ENCODE measurements at places on chromosomes 16 and 17.

- DNase-seq, result no peak
These were observed at the start of gene AOC3 for GRCh38 chr17:42850954-42851353. AOC3 (plus strand) TSS chr17:42851199; CDS start chr17:42851344, 145 bp downstream.

GRCh38 chr17:30780343-30780742 is 44.1 kb downstream of the CRLF3 start:
- no peak for DNase-seq

GRCh38 chr17:8701221-8701620 is 43.4 kb downstream of the CCDC42 start:
- DNase-seq, result no peak

DNA sequence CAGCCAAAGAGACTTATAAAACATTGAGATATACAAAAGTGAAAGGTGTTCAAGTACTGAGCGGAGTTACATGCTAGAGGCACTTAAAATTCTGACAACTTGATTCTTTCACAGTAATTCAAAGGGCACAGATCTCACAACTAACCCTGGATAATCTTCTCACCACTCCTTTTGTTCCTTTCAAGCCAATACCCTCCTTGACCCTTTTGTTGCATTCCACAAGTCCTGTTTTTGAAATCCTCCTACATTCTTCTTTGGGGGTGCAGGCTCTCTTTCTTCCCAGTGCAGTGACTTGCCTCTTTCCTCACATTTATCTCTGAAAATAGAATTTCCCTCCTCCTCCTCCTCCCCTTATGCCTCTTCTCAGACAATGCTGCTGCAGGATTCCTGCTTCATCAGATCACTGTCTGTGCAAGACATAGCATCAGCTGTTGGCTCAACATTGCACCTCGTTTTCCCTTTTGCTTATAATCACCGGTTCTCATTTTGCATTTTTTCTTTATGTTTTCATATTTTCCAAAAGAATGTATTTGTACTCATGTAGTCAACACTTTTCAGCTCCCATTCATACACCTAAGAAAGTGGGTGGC is 199.3 kb downstream of the CDH8 start:
- no peak for DNase-seq

DNA sequence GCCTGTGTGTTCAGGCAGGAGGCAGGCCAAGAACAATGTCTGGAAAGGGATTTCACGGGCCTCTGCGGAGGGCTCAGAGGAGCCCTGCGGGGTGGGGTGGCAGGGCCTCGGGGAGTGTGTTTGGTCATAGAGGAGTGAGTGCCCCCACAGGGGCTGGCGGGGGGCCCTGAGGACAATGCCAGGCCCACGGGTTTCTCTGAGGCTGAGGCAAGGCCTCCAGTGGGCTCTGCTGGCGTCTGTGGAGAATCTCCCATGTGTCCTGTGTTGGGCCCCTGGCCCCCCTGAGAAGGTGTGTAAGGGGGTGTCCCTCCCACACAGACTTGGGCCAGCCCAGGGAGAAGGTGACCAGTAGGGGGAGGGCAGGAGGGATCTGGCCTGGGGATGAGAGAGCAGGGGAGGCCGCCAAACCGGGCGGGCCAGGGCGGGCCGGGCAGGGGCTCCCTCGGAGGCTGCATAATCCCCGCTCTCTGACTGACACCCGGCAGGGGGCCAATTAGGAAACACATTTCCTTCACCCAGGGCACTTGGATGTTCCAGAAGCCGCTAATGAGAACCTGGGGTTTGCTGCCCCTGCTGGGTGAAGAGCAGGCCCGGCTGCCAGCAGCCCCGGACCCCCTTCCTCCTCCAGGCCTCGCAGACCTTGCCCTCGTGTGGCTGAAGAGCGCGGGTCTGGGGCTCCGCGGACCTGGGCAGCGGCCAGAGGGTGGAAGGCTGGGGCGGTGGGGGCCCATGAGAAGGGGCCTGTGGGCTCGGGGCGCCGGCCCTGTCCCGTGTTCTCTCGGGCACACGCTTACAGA is 204.2 kb downstream of the NTN1 start:
- no peak for DNase-seq

Measured in M059J (cell line).